ENCODE measurements at places on chromosomes 6 and 20.

DNA sequence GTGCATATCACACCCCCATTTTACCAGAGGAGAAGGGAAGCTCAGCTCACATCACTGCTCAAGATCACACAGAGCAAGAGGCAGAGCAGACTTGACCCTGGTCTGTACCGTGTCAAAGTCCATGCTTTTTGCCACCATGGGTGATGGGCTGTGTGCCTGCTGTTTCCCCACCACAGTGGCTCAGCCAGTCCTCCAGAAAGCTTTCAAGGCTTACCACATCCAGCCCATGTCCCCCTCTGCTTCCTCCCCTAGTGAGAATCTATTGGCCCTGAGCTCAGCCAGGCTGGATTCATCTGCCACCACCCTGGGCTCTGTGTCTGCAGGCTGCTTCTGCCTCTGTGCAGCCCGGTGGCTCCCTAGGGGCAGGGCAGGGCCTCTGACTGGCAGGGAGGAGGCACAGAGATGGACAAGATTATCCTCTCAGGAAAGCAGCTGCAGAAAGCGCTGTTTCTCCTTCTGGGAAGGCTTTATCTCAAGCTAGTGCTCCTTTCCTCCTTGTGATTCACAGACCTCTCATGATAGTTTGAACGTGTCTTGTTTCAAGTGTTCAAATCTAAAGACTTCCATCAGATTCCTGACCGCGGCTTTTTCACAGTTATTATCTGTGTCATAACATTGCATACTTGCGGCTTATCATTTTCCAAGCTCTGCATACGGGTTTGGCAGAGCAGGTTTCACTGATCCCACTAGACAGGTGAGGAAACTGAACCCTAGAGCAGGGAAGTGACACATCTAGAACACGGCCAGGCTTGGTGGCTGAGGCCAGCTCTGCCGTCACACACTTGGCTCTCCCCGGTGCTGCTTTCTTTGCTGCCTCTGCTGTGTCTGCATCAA, 37.4 kb downstream of the VEGFA start:
- DNase-seq, result no peak

- DNase-seq, result no peak
Measured at GRCh38 chr6:45081634-45082033, 246.5 kb upstream of the RUNX2 start.

DNA sequence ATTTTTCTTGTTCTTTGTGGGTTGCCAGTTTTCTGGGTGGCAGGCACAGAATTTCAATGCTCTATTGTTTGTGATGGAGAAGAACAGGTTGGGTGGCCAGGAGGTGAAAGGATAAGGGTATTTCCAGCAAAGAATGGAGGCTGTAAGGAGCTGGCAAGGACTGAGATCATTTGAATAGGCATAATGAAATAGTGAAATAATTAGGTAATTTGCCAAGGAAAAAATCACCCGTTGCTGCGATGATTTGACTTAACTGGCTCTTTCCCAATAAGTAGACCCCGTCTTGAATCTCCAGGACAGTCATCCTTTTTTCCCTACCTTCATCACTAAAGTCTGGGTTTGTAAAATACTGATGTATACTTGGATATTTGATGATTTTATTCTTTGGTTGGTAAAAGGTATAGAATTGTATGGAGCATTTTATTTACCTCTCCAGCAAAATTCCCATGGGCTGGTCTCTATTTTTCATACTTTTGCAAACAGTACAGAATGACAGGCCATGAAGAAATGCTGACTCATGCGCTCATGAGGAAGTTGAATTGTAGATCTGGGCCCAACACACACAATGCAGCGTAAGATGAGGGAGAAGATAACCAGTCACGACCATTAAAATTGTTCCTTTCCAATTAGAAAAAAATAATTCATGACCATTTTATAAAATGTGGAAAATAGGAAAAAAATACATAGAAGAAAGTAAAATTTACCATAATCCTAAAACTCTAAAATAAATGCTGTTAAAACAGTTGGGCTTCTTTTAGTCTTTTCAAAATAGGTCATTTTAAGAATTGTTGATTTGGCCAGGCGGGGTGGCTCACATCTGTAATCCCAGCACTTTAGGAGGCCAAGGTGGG, 2.4 kb upstream of the GCNT2 start:
- DNase-seq, result no peak

- no peak for DNase-seq
Measured at GRCh38 chr6:30988209-30988825, 4.8 kb downstream of the MUC21 start.

GRCh38 chr6:10196090-10196489, 218.8 kb downstream of the TFAP2A start:
- DNase-seq, result no peak

- no peak for DNase-seq
Measured at GRCh38 chr20:24779131-24779530, 169.9 kb upstream of the CST7 start.

GRCh38 chr20:10508060-10508459, 73.0 kb downstream of the SLX4IP start:
- DNase-seq, result no peak

DNA sequence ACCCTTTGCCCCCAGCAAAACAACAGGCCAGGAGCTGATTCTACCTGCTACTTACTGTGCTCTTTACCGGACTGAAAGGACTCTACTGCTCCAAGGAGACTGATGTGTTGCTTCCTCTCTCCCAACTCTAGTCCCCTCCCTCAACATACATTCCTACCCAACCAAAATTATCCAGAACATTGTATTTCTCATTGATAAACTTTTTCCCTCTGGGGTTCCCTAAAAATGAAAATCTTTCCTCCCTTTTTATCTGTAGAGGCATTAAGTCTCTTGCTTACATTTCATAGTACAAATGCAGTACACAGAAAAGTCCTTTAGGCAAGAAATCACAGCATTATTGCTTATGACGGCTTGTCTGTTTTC, 940 bp upstream of the HS3ST5 start:
- DNase-seq, result no peak

DNA sequence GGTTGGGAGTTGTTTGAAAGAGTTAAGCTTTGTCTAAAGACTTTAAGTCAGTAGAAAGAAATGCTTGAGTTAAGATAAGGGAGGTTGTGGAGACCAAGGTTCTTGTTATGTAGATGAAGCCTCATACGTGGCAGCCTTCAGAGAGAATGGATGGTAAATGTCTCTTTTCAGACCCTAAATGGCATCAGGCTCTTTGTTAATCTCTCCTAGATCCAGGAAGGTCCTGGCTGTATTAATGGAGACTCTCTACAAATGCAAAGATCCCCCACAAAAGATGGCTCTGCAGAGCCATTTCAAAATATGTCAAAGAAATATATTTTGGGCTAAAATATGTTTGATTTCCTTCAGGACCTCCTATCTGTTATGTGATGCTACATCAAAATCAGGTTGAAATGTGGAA, 161.6 kb downstream of the ADAT2 start:
- no peak for DNase-seq

DNA sequence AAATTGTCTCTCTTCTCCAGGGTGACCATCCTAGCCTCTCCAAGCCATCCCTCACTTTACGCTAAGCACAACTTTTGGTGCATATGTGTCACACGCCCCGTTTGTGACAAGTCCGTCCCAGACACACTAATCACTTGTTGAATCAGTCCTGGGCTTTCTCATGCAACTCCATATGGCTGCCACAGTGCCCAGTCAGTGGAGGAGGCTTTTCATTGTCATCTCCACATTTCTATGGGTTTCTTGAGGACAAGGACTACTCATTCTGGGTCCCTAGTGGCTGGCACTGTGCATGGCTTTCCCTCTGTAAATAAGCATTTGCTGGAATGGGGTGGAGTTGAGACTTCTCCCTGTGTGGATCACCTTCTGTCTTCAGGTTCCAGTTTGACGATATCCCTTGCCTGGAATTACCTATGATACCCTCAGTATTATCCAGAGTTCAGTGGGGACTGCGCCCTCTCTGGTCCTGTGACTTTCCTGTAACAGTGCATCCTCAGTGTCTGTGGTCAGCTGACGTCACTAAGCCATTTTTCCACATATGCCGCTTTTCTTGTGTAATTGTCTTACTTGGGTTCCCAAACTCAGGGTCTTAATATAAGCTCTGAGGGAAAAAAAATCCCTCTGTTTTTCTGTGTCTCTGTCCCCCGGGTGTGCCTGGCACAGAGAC, 59.8 kb upstream of the MYL9 start:
- DNase-seq, result no peak

GRCh38 chr6:17281100-17281496, at the start of gene RBM24:
TSS of gene RBM24 (plus strand) at chr6:17281361. CDS start at chr6:17281582, 221 bp downstream.
- DNase-seq, result peak; percentile 26

GRCh38 chr6:4675121-4675520, 101.1 kb upstream of the CDYL start:
- no peak for DNase-seq

DNA sequence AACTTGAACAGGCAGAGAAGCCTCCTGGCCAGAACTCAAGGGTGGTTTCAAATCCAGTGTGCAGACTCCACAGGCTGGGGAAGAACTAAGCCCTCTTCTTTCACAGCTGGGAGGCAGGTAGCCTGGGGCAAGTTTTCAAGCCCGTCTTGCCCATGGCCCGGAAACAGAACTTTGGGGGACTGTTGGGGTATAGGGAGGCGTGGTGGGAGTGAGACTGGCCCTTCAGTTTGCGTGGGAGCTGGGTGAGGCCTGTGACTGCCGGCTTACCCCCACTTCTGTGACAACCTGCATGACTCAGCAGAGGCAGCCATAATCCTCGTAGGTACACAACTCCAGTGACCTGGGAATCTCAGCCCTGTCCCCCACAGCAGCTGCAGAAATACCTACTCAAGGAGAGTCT, 1125.7 kb downstream of the HACE1 start:
- no peak for DNase-seq
